Stimulated activated CD4-positive, alpha-beta T cell treated with anti-CD3 and anti-CD28 coated beads, Interleukin-1b, Interleukin-23, amount 100 ng/mL, for 1 hour (primary cell): ENCODE measurements at places on chromosomes 12 and 14.

DNA sequence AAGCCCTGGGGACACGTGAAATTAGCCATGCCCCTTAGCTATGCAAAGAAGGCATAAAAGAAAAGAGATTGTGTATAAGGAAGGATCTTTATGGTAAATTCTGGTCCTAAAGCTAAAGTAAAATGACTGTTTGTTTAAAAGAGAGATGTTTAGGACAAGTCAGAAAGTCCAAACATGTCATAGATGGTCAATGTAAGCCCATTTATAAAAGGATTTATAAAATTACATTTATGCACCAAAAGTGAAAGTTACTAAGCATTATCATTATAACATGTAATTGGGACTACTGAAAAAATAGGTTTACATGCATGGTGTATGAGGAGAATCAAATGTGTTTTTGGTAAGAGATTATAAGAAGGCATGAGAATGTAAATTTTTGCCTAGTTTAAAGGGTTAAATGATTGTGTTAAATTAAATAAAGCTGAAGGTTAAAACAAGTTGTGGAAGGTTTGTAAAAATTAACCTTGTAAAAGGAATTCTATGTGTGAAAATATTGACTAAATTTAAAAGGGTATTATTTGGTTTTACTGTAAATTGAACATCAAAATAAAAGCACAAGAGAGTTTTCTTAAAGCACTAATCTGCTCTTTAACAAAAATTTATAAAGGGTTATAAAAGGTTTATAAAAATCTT, 50.4 kb upstream of the TSPAN8 start:
- DNase-seq = no peak

GRCh38 chr14:95208598-95208997, 51.3 kb upstream of the DICER1 start:
- no peak for DNase-seq

DNA sequence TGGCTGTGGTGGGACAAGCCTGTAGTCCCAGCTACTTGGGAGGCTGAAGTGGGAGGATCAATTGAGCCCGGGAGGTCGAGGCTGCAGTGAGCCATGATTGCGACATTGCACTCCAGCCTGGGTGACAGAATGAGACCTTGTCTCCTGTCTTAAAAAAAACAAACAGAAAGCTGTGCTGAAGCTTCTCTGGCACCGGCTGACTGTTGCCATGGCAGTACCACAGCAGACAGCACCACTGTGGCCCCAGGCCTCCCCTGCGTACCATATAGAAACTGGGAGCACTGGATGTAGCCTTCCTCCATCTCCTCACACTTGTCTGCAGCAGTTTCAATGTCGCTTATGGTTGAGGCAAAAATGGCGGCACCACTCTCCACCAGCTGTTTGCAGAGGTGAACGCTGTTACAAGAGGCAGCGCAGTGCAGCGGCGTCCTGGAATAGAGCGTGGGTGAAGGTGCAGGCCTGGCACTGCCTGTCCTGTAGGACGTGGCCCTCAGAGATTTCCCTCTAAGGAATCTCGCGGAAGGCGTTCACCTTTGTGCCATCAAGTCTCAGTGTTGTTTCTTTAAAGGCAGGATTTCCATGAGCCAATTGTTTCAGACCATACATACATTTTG, 21.9 kb downstream of the ZFYVE21 start:
- no peak for DNase-seq

DNA sequence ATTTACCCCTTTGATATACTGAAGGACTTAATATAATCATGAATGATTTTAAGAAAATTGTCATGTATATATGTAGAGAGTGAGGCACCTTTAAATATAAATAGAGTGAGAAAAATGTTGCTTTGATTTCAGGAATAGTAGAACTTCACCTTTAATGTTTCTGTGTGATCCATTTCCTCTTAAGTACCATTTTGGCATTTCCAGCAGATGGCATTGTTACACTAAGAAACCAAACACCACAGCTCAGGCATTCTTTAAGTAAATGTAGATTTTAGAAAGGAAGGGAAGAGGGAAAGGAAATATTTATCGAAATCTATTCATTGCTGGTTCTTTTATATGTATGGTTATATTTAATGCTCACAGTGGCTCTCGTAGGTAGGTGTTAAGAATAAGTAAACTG, 556.7 kb upstream of the FBXO33 start:
- no peak for DNase-seq
